ENCODE measurements at places on chromosomes 12 and 14.

DNA sequence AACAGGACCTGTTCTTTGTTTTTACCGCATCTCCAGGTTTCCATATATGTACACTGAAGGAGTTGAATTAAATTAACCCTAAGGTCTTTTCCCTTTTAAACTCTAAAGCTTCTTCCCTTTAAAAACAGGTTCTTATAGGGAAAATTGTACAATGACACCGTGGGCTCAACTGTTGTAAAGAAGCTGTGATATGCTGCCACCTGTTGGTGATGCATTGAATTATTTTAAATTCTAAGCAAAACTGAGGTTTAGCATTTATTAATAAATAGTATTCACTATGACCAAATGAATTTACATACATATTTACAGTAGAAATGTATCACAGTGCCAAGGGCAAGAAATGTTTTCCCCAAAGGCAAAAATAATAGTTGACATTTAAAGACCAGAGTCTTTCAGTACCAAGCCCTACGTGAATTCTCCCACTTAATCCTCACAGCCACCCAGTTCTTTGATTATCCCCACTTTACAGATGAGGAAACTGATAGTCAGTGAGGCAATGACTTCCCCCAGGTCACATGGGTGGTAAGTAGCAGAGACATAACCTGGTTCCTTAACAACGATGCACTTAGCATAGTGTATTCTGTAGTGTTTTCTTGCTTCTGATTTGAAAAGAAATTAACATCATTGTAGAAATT, 35.7 kb upstream of the TMEM263 start:
- peak; percentile 11 for DNase-seq

DNA sequence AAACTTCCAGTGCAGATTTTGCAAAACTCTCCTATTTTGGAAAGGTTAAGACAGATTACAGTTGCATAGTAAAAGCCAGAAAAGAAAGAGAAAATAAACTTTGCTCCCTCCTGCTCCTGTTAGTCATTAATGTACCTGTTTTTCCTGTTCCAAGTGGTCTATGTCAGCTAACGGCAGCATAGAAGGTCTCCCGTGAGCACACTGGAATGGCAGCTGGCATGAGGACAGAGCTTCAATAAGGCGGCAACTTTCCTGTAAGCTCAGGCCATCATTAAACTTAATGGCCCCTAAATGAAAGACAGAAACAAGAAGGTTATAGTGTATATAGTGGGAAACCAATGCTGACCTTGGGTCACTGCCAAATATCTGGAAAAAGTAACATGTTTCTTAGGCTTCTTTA, 16.0 kb downstream of the EIF2B2 start:
- peak; percentile 46 for DNase-seq

DNA sequence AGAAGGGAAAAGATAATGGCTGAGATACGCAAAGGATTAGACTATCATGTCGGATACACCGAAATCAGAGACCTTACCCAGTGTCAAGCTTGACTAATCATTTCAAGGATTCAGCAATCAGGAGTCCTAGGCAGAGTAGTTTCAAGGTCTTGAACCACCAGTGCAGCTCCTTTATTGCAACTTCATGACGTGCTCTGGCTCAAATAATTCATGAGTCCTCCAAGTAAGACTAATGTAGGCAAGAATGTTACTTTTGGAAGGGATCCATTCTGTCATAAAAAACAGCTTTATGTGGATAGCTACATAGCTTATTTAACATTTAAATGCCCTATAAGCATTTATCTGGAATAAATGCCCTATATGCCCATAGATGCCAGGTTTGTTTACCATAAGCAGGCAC, 123.2 kb downstream of the LMO3 start:
- DNase-seq, result no peak

GRCh38 chr12:65602610-65603295, 221.5 kb upstream of the HMGA2 start:
- DNase-seq, result peak; percentile 41

DNA sequence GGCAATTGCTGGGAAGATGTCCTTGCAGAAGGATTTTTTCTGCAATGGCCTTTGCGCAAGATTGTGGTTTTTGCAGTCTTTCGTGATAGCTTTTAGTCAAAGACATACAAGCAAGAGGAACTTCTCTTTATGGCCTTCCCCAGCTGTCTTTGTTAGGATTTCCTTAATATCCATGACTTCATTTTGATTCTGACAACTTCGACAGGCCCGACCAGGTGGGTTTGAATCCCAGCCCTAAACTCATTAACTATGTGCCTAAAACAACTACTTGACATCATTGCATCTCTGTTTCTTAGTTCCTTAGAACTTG, 13.3 kb upstream of the VRK1 start:
- DNase-seq, result no peak

GRCh38 chr12:73361156-73361863, 1089.1 kb downstream of the TRHDE start:
- no peak for DNase-seq

- DNase-seq, result no peak
Observed at GRCh38 chr12:124556074-124556466, 11.3 kb downstream of the NCOR2 start.

- no peak for DNase-seq
Observed at GRCh38 chr14:99320105-99320572, 48.1 kb upstream of the BCL11B start.

DNA sequence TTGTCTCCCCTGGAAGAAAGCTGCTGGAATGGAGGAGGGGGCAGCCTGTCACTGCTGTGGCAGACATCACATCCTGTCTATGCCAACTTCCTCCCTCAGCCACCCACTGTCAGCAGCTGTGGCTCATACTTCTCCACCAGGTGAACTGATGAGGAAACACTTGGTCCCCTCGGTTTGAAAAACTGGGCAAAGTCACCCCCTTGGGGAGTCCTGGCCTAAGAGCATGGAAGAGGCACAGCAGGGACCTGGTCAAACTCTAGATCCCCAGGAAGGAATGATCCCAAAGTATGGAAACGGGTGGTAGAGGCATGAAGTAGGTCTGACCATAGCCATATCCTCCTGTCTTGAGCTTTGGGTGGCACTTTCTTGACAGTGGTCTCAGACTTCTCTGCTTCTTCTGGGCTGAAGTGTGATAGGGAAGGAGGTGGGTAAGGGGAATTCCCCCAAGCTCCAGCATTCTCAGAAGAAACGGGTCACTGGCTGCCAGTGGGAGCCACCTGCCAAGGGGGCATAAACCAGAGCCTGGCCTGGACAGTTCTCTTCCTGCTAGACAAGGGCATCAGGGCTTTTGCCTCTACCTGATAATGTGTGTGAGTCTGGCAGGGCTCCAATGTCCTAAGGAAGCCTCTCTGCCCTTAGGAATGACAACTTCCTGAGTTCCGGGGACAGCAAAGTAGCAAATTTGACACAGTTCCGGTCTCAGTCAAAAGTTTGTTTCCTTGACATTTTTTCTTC, 36.0 kb downstream of the FMNL3 start:
- DNase-seq, result no peak

- no peak for DNase-seq
Observed at GRCh38 chr14:86799244-86799647, 1193.7 kb downstream of the GALC start.

DNA sequence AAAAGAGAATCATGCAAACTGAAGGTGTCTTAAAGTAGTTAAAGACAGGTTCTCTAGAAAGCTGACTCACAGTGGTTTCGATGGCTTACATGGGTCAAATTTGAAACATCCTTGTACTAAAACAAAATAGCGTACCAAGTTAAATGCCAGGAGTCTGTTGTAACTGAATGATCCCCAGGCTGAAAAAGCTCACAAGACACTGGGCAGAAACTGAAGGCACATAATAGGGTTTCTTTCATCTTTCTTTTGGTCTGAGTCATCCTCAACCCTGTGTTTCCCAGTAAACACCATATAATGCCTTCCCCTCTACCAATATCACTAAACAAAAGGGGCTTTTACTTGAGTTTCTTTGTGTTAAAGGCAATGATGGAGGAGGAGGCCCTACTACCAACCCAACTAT, 12.8 kb downstream of the ZFYVE1 start:
- DNase-seq, result no peak

- no peak for DNase-seq
Observed at GRCh38 chr12:81070846-81071245, 7.0 kb upstream of the ACSS3 start.

GRCh38 chr12:468671-469389, 9.1 kb downstream of the B4GALNT3 start:
- DNase-seq, result no peak

DNA sequence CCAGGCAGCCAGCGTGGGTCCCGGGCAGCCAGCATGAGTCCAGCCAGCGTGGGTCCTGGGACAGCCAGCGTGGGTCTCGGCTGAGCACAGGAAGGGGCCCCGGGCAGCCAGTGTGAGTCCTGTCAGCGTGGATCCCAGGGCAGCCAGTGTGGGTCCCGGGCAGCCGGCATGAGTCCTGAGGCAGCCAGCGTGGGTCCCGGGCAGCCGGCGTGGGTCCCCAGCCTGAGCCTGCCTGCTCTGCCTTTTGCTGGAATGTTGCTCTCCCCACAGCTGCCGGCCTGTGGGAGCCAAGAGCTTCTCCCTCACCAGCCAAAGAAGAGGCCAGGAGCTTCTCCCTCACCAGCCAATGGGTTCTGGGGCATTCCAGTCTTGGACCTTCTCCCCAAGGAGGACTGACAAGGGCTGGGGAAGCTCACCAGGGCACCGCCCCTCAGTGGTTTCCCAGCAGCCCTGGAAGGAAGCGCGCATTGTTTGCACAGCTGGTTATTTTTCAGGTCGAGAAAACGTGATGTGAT, 15.0 kb upstream of the RFLNA start:
- DNase-seq, result peak; percentile 29

DNA sequence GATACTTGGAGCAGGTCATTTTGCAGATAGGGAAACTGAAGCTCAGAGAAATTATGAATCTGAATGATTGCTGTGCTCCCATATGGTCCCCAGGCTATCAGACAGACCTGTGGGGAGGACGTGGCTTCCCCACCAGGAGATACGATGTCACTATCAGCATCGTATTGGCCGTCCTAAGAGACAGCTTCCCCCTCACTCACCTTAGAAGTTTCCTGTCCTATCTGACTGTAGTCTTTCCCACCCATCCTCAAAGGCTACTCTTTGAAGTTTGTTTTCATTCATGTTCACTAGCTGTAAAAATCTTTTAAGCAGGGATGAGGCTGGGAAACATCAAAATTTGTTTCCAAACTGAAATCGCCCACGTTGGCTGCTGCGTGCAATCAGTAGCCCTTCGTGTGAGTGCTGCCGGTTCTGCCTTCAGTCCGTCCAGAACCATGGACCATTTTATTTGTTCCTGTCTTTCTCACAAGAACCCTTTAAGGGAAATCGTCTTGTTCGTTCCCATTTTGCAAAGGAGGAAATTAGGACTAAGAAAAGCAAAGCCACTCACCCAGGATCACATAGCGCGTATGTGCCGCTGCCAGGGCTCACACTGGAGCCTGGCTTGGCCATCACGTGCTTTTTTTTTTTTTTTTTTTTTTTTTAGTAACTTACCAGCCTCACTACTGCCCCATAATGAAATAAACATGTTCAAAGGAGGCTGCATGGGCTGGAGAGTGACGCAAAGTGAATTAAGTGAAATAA, 1.0 kb upstream of the KDM2B start:
- DNase-seq, result no peak

DNA sequence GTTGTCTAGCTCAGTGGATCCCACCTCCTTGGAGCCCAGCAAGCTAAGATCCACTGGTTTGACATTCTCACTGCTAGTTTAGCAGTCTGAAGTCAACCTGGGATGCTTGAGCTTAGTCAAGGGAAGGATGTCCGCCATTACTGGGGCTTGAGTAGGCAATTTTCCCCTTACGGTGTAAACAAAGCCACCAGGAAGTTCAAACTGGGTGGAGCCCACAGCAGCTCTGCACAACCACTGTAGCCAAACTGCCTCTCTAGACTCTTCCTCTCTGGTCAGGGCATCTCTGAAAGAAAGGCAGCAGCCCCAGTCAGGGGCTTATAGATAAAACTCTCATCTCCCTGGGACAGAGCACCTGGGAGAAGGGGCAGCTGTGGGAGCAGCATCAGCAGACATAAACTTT, 16.7 kb upstream of the TAS2R43 start:
- DNase-seq, result no peak

GRCh38 chr12:3313066-3313465, 177.9 kb upstream of the PRMT8 start:
- DNase-seq, result no peak

- DNase-seq, result no peak
Observed at GRCh38 chr14:106665814-106666213, 1139.4 kb downstream of the TMEM121 start.

Measured in prostate gland (tissue), 2 donors.